ENCODE measurements at places on chromosomes 6 and 20.

DNA sequence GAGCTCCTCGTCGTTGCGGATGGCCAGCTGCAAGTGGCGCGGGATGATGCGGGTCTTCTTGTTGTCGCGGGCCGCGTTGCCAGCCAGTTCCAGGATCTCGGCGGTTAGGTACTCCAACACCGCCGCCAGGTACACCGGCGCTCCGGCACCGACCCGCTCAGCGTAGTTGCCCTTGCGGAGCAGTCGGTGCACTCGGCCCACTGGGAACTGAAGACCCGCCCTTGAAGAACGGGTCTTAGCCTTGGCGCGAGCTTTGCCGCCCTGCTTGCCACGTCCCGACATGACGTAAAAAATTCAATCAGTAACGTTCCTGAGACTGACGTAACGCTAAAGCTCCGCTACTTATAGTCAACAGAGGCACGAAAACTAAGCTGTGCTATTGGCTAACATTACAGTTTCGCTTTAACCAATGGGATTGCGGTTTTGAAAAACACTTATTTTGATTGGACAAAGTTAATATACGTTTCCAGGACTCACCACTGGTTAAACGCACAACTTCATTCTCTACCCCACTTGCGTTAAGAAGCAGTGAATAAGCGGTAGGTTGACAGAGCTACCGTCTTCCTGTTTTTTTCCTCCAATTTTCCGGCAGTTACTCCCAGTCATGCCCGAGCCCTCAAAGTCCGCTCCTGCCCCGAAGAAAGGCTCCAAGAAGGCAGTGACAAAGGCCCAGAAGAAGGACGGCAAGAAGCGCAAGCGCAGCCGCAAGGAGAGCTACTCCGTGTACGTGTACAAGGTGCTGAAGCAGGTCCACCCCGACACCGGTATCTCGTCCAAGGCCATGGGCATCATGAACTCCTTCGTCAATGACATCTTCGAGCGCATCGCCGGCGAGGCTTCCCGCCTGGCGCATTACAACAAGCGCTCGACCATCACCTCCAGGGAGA, 73.9 kb downstream of the OR2B2 start:
- DNase-seq: no peak

- DNase-seq: no peak
These were observed 1.8 kb downstream of the RALGAPA2 start for GRCh38 chr20:20710443-20711315.

GRCh38 chr6:33181141-33181540, 11.1 kb downstream of the COL11A2 start:
- DNase-seq: no peak

DNA sequence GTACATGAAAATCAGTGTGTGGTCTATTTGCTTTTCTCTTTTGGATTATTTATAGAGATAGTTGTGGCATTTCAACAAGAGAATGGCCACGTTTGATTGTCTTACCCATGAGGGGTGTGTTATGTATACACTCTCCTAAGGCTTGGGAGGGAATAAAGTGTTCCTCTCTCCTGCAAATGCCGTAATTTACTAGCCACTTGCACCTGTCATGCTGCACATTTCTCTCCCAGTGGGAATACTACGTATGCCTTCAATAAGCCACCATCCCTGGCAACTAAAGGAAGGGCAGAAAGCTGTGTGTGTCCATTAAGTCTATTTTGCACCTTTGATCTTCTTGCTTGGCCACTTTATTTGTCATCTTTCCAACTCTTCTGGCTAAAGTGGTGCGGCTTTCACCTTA, 541.2 kb downstream of the QKI start:
- DNase-seq: no peak

DNA sequence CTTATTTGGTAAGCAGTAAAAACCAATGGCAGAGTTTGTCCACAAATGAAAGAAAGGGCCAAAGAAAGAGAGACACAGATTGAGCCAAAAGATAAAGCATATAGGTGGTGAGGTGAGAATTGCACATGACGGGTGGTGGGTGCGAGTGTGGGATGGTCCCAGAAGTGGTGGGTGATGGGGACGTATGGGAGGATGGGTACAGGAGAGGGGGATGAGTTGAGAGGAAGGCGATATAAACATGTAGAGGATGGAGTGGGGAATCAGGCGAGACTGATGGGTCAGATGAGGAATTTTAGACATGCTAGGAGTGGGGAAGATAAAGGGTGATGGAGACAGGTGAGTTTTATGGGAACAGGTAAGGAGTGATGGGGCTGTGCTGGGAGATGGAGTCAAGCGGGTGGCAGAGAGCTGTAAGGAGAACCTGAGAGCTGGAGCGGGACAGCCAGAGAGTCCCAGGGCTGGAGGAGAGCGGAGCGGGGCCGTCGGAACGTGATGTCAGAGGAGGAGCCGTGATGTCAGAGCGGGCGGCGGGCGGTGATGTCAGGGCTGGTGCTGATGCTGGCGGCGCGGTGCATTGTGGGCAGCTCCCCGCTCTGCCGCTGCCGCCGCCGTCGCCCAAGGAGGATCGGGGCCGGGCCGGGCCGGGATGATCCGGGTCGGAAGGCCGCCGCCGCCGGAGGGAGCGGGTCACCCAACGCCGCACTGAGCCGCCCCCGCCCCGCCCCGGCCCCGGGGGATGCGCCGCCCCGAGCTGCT, at the start of gene TTBK1:
TTBK1 (plus strand) TSS at position 574 of the 756 bp plus-strand sequence. CDS start 3,180 bp downstream, outside the sequence.
- peak; percentile 71 for DNase-seq

All from caudate nucleus (tissue), 63 donors.